ENCODE measurements at places on chromosomes 13 and 19.

DNA sequence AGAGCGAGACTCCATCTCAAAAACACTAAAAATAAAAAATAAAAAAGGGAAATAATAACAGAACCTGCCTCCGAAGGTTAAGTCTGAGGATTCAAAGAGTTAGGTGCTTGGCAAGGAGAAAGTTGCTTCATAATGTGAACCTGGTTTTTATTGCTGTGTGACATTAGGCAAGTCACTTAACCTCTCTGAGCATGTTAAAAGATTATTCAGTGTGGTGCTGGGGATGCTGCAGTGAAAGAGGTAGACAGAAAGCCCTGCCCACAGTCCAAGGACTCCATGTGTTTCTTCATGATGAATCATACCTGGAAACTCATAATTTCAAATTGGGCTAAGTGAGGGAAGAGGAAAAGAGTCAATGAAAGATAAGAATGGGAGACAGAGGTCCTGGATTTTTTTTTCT, 2.4 kb downstream of the IL27RA start:
- DNase-seq = no peak

DNA sequence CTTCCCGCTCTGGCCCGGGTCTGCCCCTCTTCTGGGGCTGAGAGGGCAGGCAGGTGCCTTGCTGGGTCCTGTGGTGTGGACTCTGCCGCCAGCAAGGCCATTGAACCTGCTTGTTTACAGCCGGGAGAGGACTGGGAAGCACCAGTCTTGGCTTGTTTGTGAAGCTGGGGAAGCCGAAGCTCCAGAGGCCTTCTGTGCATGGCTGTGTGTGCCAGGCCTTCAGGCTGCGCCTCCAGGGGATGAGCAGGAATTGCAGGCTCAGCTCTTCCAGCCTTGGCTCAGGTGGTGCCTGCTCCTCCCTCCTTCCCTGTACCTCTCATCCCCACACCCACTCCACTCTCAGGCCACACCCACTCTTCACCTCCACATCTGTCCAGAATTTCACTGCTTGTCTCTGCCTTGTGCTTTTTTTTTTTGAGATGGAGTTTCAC, 17.5 kb downstream of the NDUFB7 start:
- no peak for DNase-seq

GRCh38 chr19:37655689-37656371, 565 bp upstream of the ZFP30 start:
- peak; percentile 45 for DNase-seq

DNA sequence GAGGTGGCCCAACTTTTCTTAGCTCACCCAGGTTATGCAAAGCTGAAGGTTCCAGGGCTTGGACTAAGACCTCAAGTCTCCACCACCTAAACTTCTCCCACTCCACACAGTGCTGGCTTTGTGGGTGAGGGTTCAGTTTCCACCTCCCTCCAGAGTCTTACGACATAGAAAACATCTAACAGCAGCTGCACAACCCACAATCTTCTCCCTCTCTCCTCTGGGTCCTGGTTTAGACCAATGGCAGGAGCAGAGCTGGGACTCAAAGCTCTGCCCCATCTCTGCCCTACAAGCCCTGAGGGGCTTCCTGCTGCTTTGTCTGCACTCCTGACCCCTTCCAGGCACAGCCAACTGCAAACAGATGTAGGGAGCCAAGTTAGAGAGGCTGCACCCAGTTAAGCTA, 16.0 kb downstream of the IRGC start:
- no peak for DNase-seq

GRCh38 chr13:30022256-30022655, 171.8 kb upstream of the UBL3 start:
- DNase-seq = no peak

DNA sequence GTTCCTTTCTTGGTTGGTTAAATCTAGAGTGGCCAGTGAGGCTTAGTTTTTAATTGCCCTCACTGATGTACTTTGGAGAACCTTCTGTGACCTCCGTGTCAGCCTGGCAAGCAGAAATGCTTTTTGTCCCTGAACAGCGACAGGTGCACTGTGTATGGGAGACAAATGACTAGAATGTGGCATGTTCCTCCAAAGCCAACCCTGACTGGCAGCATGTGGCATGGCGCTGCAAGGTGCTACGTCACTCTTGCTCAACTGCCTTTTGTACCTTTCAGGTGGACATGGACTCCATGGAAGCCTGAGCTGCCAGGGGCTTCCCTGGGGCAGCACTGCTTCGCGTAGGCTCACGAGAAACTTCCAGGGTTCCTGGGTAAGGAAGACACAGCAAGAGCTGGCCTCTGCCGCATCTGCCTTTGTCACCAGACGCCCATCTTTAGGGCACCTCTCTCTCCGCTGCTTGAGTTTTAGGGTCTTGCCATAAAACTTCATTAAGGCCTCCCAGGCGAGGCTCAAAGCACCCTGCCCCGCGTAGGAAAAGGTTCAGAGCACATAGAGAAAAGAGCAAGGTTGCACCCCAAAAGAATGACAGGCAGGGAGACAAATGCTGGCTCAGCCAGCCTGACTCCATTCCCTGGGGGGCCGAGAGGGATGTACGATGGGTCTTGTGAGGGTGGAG, 167.1 kb upstream of the SOX1 start:
- no peak for DNase-seq

GRCh38 chr13:57784633-57785032, 153.1 kb downstream of the PCDH17 start:
- DNase-seq = no peak

- no peak for DNase-seq
These were observed 327.9 kb downstream of the GPC6 start for GRCh38 chr13:93554514-93554913.

DNA sequence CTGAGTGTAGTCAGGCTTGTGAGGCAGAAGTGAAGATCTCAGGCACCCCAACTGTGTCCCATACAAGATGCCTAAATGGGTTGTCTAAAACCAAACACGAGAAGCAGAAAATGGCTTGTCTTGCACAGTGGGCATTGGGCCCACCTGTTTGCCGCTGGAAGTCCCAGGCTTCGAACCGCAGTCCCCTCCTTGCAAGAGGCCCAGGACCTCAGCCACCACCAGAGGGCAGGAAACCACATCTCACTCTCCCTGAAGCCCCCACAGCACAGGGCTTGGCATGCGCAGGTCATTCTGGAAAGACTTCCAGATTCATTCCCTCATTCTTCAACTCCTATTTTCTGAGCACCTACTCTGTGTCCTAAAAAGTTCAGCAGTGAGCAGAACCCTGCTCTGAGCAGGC, 973.7 kb downstream of the UQCRFS1 start:
- DNase-seq = no peak

- no peak for DNase-seq
These were observed 21.1 kb downstream of the ELL start for GRCh38 chr19:18500799-18501198.

DNA sequence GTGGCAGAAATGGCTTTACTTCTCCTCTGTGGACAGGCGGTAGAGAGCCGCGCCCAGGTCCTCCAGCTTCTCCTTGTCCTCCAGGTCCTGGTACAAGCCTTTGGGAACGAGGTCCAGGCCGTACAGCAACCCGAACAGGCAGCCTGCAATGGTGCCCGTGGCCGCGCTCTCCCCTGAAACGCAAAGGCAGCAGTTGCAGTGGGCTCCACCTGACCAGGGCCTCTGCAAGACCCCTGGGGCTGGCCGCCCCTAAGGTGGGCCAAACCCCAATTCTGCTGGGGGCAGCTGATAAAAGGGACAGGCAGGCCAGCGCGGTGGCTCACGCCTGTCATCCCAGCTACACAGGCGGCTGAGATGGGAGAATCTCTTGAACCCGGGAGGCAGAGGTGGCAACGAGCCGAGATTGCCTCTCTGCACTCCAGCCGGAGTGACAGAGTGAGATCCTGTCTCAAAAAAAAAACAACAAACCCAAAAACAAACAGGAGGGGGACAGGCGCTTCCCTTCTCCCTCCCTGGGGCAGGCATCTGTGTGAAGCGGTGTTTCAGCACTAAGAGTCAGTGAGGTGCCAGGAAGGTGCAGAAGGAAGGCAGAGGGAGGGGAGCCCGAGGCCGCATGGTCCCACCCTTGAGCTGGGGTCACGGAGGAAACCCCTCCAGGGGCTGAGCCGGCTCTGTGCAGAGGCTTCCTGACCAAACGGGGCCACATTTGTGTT, 30.3 kb downstream of the ADPRHL1 start:
- DNase-seq = no peak

DNA sequence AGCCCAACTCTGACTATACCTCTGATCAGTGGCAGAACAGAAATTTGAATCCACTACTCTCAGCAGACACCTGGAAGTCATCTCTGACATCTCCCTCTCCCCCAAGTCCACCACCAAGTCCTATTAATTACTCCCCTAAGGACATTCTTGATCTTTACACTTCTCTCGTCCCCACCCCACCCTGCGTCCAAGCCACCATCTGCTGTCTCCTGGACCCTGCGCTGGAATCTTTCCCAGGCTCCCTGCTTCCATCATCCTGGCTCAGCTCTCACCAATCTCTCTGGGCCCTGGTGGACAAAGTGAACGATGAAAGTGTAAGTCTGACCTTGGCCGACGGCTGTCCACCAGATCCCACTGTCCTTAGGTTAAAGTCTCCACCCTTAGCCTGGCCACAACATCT, 145.6 kb upstream of the GJB6 start:
- DNase-seq = no peak

DNA sequence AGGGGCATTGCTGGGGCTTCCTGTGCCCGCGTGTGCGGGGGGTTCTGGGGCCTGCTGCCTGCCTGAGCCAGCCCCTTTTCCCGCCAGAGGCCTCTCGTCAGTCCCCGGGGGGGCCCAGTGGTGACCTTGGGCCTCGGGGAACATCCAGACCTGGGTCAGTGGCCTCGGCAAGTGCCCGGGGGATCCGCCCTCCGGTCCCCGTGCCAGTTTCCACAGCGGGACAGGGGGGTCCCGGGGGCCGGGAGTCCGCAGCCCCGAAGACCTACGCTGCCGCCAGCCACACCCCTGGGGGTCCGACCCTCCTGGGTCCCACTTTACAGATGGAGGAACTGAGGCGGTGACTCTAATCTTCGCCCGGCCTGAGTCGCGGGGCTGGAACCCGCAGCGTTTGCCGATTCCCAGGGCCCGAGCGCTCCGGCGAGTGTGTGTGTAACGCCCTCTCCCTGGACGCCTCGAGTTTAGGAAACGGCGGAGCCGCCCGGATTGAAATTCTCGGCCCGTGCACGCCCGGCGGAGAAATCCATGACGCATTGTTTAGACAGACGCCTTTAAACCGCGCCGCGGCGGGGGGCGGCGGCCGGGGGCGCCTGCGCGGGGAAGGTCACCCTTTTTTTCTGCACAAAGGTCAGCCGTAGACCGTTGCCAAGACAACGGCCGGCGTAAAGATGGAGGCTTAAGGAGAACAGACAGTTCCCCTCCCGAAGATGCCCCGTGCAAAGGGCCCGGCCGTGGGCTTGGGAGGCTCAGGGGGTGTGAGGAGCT, 39.3 kb downstream of the EFNA2 start:
- no peak for DNase-seq

Data from SK-N-MC (cell line).